ENCODE measurements at places on chromosomes 1 and 21. TPM values are rescaled to one million over a fixed set of nuclear protein-coding genes. Genes with fewer than 3 reads are reported as not detected.
A peak's percentile ranks its signal among the peaks of the same experiment; 100 is the strongest.

The TPRG1L gene
- 37.9 TPM for total RNA-seq

The DYNLT5 gene
- total RNA-seq: 36.1 TPM

The TRAF3IP3 gene
- 2.8 TPM for total RNA-seq

The PRKAA2 gene
- 27.4 TPM for total RNA-seq

The RPE65 gene
- 4.0 TPM for total RNA-seq

The FAM110D gene
- 1.7 TPM for total RNA-seq

The PLD5 gene
- 4.6 TPM for total RNA-seq

The GBP2 gene
- 4.3 TPM for total RNA-seq

GRCh38 chr1:115347282-115347681 lies 9.2 kb upstream of the NGF start:
- DNase-seq: no peak

- peak; percentile 98 for DNase-seq
These were observed 9.8 kb upstream of the MDM4 start for GRCh38 chr1:204506201-204506968.

DNA sequence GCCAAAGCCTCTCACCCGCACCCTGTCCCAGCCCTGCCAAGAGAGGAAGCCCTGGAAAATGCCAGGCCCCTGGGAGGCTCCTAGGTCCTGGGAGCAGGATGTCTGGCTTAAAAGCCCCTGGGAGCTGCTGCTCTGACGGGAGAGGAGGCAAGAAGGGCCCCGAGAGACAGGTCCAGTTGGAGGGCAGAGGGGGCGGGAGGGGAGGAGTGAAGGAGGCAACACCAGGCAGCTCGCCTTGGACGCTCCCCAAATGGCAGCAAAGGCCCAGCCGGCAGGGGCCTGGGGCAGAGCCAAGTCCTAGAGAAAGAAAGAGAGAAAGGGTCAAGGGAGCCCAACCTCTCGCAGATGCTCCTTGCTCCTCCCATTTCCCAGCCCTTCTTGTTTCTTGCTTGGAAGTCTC lies 6.8 kb downstream of the ETV3L start:
- no peak for DNase-seq

DNA sequence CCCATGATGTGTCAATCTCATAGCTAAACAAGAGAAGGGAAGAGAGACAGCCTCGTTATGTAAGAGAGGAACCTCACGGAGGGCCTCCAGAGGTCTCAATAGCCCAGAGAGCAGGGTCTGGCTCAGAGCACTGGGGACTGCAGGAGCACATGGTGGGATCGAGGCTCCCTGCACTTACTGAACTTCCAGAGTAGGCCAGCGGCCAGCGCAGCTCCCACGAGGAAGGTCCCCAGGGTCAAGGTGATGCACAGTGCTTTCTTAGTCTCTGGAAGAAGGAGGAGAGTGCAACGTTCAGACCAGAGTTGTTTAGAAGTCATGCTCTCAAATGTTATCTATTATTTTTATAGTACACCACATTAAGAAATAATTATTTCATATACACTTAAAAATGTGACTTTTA lies 18.6 kb downstream of the TMPRSS2 start:
- no peak for DNase-seq

DNA sequence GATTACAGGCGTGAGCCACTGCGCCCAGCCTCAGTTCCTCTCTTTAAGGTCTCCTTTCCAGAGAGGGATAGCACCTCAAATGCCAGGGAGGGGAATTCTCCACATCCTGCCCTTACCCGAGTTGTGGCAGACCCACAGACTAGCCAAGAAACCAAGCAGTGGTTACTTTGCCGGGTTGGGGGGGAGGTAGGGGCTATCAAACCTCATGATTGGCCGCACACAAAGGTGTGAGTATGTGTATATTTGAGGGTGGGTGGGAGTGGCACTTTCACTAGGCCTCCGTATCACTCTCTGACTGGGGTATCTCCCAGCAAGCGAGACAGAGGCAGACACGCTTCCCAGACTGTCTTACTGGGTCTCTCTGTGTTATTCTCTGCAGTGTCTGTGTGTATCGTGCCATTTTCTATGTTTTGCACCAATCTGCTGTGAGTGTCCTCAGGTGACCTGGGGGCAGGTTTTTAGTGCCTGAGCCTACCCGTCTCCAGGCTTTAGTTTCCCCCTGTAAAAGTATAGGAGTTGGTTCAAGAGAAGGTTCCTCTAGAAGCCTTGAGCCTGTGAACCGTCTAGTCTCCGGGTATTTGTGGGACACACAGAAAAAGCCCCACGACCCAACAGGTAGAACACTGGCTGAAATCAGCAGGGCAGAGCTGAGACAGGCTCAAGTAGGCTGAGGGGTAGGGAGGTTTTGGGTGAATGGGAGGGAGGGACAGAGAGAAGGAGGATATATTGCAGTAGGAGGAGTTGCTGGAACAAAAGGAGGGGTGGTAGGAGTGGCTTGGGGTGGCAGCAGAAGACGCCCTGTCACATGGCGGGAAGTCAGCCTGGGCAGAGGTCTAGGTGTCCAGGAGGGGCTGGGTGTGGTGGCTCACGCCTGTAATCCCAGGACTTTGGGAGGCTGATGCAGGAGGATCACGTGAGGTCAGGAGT lies 10.3 kb downstream of the LMNA start:
- no peak for DNase-seq

- DNase-seq: no peak
These were observed 61.5 kb downstream of the TOR3A start for GRCh38 chr1:179143322-179143721.

DNA sequence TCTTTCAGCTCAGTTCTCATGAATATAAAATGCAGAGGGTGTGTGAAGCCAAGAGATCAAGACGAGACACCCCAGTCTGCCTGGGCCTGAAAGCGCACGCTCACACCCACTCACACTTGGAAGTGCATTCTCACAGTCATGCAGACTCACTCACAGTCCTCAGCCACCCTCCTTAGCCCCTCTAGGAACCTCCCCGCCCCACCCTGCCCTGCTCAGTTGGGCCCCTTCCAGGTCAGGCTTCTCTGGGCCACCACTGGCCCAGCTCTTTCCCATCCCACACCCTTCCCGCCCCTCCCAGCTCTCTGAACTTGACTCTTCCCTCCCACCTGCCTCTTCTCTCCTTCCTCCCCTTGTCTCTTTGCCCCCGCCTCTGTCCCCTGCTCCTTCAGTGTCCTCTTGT lies 93.8 kb downstream of the EPHB2 start:
- no peak for DNase-seq

- DNase-seq: no peak
These were observed 122.6 kb upstream of the PPP2R5A start for GRCh38 chr1:212162635-212163034.

- DNase-seq: no peak
These were observed 633.1 kb downstream of the MATN1 start for GRCh38 chr1:30090162-30090820.

- no peak for DNase-seq
These were observed 106.2 kb downstream of the DHRS3 start for GRCh38 chr1:12511516-12512468.

DNA sequence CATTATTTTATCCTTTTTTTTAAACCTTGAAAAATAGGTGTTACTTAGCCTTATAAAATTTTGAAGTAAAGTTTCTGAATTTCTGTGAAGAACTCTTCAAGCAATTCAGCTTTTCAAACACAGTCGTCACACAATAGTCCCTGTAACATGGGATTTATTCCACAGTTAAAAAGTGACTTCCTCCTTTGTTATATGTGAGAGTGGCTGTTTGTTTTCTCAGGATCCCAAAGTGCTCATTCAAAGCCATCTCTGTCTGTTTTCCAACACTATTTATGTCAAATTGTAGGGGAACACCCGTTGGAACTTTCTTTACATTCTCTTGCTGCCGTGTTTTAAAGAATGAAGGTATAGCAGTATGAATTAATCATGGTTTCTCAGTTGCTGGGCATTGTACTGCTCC lies 80.8 kb upstream of the GPR52 start:
- DNase-seq: no peak

- DNase-seq: no peak
These were observed 110.3 kb upstream of the TRABD2B start for GRCh38 chr1:48107516-48107915.

GRCh38 chr1:231338270-231339128 lies at the start of gene SPRTN:
SPRTN (plus strand) TSS chr1:231338293; CDS start chr1:231338384, 91 bp downstream.
- no peak for DNase-seq

- no peak for DNase-seq
These were observed 28.4 kb upstream of the LHX4 start for GRCh38 chr1:180201451-180202200.

- no peak for DNase-seq
These were observed 43.8 kb downstream of the SLC37A1 start for GRCh38 chr21:42557420-42557819.

DNA sequence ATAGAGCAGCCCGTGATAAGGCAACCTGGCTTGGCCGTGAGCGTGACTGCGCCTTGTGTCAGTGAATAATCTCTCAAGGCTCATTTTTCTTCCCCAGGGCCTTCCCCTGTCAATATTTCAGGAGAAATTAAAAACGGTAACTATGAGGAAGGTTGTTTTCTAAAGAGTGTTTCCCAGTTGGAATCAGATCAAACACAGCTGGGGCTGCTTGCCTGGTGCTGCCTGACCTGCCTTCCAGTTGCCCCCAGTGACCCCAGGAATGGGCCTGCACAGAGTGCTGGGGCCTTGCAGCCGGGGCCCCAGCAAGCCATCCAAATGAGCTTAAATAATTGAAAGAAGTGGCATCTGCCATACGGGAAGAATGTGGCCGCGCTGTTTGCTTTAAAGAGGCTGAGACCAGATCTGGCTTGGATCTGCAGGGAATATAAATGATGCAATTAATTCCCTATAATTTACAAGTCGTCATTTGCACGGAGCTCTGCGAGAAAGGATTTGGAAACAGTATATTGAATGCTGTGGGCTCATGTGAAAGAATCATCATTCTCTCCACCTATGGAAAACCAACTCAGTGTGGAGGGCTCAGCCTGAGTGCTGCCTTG lies 203.9 kb downstream of the C1orf94 start:
- no peak for DNase-seq

DNA sequence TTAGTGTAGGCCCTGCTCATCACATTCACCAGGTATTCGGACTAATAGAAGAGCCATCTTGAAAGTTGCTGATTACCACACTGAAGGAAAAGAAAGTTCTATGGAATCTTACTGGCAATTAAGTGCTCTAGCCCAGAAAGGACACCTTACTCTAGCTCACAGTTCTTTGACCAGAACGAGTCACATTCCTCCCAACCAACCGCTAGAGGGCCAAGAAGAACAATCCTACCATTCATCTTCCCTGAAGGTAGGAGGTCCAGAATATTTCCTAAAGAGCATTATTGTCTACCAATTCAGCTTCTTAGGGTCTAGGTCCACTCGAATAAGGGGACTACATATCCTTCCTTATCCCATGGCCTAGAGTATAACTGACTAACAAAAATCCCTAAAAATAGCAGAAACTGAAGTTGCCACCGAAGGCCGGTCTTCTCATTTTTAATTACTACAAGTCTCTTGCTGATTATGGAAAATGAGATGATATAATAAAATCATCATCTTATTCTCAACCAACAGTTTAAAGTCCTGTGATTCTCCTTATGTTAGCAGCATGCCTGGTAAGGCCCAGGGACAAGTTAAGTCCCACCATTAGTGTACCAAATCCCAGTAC lies 2.7 kb upstream of the FMO1 start:
- no peak for DNase-seq

GRCh38 chr1:82462366-82462765 lies 661.6 kb downstream of the ADGRL2 start:
- DNase-seq: no peak

Data from spinal cord (tissue), 10 donors.